ENCODE measurements at places on chromosomes 1 and 21.

GRCh38 chr1:116376729-116377086, 3.7 kb downstream of the ATP1A1 start:
- DNase-seq: no peak

DNA sequence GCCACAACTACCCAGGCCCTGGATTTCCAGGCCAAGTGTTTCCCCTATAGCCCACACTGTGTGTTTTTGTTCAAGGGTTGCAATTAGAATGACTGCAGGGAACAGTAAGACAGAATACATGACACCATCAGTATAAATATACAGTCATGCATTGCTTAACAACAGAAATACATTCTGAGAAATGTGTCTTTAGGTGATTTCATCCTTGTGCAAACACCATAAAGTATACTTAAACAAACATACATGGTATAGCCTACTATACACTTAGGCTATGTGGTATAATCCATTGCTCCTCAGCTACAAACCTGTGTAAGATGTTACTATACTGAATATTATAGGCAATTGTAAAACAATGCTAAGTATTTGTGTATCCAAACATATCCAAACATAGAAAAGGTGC, 7.5 kb upstream of the SLC44A5 start:
- no peak for DNase-seq

- no peak for DNase-seq
Observed at GRCh38 chr1:172997941-172998361, 52.8 kb downstream of the TNFSF18 start.

DNA sequence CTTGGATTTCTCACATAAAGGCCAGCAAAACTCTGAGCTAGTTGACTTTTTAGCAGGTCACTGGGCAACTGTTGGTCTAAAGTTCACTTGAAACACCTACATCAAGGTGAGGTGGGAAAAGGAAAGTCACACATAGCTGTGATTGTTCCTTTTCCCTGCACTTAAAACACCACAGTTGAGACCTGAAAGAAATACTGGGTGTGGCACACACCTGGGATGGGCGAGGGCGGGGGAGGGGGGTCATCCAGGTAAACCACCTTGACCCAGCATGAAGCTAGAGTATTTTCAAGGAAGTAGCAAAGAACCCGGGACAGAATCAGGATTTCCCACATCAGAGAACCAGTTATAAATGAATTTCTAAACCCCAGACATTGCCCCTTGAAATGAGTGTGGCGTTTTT, 26.4 kb downstream of the ZNF697 start:
- no peak for DNase-seq

- no peak for DNase-seq
Observed at GRCh38 chr1:41615981-41616380, 131.5 kb upstream of the EDN2 start.

GRCh38 chr1:221444346-221444745, 297.5 kb downstream of the DUSP10 start:
- no peak for DNase-seq

GRCh38 chr1:195082183-195082582, 1526.1 kb downstream of the KCNT2 start:
- no peak for DNase-seq

Data from anterior cingulate cortex (tissue), 58 donors.